ENCODE measurements at places on chromosomes 5 and 9. TPM values are rescaled to one million over a fixed set of nuclear protein-coding genes. Genes with fewer than 3 reads are reported as not detected.

Gene PHYKPL
- 10.0 TPM for total RNA-seq

Gene SLIT3
- total RNA-seq = 0.18 TPM

Gene SPATA31E1
- total RNA-seq = not detected

Gene ZNF300
- total RNA-seq = 7.5 TPM

Gene INSL6
- not detected for total RNA-seq

Measured in IMR-90 (cell line).